Hematopoietic multipotent progenitor cell treated with erythropoietin and hydrocortisone succinate and interleukin-3 and kit ligand, for 15 days (in vitro differentiated cells): ENCODE measurements at places on chromosomes 6 and 20.
A peak's percentile ranks its signal among the peaks of the same experiment; 100 is the strongest.

DNA sequence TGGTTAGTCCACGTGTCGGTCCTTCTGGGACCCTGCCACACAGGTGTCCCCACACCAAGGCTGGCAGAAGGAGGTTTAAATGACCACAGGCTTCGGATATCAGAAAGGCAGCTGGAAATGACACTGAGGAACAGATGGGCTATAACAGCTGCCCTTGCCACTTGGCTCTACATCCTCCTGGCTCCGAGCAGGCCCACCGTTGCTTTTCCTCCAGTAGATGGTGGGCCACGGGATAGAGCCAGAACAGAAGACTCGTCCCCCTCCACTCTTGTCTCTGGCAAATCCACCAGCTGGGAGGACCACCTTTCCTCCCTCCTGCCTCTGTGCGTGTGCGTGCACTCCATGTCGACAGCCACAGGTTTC lies 17.6 kb downstream of the WRNIP1 start:
- DNase-seq: no peak

GRCh38 chr6:83151114-83151513 lies 42.0 kb downstream of the PGM3 start:
- no peak for DNase-seq

- no peak for DNase-seq
Observed at GRCh38 chr20:51969191-51969590, 166.9 kb upstream of the SALL4 start.

GRCh38 chr6:130713144-130713543 lies 114.1 kb upstream of the SMLR1 start:
- no peak for DNase-seq

GRCh38 chr6:32581315-32582095 lies 8.1 kb downstream of the HLA-DRB1 start:
- no peak for DNase-seq

DNA sequence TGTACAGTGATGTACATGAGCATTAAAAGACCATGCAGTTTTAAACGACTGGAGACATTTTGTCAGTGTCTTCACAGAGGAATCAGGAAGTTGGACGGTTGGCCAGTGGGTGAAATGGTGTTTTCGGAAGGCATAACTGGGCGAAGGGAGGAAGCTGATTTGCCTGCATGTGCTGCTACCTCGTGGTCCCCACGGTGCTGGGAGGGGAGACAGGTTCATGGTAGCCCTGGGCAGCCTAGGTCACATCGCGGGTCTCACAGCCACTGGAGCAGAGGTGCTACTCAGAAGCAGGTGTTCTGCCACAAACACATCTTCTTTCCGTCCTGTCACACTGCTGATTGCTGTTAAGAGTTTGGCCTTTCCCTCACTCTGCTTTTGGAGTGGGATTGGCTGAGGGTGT lies 35.2 kb downstream of the HIVEP1 start:
- DNase-seq: no peak

DNA sequence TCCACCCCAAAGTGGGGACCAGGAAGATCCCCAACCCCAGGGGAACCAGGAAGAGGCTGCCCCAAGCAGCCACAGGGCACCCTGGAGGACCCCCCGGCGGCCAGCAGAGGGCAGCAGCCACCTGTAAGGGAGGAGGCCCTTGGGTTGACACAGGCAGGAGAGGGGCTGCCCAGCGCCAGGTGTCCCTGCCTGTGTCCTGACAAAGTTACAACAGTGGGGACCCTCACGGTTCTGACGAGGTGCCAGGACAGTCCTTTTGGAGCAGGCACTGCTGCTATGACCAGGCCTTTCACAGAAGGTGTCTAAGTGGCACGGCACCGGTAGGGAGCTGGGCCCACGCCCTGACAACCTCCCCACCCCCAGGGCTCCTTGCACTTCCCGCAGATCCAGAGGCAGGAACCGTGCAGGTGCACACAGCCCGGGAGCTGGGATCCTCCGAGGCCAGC lies 176.7 kb downstream of the BMP7 start:
- DNase-seq: peak; percentile 42

- DNase-seq: no peak
Observed at GRCh38 chr6:157550114-157550989, 169.4 kb downstream of the ZDHHC14 start.

GRCh38 chr6:106452628-106453027 lies 92.1 kb downstream of the CRYBG1 start:
- no peak for DNase-seq

DNA sequence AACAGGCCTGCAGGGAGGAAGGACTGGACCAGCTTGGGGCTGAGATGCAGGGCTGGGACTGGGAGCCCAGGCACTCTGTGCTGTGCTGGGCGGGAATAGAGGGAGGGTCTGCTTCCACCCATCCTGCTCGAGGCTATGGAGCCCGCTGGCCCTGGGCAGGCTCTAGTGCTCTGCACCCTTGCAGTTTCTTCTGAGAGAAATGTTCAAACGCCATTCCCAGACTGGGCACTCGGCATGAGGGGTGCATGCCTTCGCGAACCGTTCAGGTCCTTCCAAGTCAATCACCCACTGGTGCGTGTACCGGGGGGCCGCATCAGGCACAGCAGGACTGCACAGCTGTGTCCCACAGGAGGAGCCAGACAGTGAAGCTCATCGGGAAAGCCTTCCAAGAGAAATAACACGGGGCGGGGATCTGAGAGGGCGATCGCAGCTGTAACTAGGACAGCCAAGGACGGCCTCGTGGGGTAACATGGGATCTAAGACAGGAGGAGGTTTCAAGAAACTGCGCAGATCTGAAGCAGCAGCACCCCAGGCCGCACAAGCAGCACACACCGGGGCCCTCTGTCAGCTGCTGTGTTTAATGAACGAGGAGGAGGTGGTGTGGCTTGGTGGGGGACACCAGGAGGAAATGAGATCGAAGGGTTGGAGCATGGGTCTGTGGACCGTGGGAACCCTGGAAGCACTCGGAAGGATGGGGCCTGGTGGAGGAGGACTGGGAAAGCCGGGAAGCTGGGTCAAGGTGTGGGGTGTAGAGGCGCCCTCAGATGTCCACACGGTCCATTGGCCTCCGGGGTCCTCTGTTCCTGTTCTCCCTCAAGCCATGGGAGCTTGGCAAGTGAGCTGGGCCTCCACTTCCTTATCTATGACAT lies 26.1 kb upstream of the PYGB start:
- DNase-seq: no peak

GRCh38 chr6:134628154-134628553 lies 310.2 kb upstream of the SGK1 start:
- no peak for DNase-seq

DNA sequence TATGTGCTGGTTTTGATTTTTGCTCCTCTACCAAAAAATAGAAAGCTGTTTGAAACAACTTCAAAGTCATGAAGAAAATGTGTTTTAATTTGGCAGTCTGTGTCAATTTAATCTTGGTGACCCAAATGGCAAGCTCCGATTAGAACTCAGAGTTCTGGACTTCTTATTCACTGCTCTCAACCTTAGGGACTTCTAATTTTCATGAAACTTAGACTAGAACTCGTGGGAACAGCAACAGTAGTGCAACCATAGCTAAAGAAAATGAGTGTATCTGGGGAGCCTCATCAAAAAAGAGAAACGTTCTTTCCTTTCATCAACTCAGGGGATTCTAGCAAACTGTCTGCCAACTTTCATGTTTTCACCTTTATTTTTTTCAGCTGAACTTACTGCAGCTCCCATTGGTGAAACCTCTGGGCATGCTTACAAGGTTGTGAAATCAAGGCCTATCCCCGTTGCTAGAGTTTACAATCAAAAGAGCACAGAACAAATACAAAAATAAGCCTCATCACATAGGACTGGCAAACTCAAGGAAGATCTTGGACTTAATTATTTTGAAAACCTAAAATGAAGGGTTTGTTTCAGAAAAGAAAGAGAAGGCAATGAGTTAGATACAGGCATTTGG lies 114.0 kb upstream of the HSF2 start:
- no peak for DNase-seq

DNA sequence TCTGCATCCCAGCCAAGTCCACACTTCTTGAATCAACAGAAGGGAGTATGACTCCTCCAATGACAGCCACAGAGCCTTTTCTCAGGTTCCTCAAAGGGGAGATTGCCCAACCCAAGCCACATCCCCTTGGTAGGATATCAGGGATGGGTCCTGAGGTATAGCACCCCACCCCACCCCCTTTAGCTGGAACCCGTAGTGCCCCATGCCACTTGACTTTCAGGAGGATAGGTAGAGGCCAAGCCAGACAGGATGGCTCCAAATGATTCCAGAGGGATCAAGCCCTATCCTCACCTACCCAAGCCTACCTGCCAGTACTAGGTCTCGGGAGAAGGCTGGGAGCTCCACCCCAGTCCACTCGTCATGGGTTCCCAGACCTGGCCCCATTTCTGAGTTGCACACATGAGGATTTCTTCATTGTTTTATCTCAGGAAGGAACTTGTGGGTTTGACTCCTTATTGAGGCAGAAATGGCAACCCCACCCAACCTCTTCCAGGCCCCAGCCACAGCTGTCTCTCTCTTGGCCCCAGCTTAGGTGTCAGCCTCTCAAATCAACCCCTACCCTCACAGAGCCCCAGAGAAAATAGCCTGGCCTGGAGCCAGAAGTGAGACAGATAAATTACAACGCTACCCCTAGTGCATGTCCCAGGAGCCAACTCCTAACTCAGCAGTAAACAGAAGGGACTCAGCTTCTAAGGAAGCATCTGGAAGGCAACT lies 3.6 kb downstream of the CCND3 start:
- peak; percentile 74 for DNase-seq

GRCh38 chr6:166202321-166202733 lies 34.7 kb upstream of the TBXT start:
- no peak for DNase-seq

- no peak for DNase-seq
Observed at GRCh38 chr20:63712191-63712590, 4.4 kb downstream of the ZGPAT start.

DNA sequence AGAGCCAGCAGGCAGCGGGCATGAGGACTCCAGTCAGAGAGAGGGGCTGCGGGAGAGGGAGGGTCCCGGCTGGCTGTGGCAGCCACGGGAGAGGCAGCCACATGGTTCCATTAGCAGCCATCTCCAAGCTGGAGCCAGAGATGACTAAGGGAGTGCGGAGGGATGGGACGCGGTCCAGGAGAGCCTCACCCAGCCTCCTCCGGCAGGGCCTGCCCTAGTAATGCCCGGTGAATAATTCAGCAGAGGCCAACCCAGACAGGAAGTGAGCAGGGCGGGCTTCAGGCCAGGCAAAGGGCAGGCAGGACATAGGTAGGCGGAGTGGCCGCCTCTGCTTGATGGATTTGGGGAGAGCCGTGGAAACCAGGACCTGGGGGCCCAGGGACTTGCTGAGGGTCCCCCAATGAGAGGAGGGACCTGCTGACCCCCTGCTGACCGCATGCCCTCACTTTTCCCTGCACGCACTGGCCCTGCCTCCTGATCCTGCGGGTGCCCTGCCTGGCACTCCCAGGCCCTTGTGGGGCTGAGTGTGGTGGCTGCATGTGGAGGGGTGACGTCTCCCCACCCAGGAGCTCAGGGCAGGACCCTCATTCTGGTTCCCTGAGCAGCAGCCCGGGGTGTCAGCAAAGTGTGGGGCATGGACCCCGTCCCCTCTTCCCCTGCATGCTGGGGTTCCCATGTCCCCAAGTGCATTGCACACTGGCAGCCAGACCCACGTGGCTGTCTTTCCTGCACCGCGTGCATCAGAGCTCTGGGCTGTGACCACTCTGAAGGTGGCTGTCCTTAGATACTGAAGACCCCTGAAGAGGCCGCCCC lies 51.8 kb upstream of the SLCO4A1 start:
- DNase-seq: no peak

DNA sequence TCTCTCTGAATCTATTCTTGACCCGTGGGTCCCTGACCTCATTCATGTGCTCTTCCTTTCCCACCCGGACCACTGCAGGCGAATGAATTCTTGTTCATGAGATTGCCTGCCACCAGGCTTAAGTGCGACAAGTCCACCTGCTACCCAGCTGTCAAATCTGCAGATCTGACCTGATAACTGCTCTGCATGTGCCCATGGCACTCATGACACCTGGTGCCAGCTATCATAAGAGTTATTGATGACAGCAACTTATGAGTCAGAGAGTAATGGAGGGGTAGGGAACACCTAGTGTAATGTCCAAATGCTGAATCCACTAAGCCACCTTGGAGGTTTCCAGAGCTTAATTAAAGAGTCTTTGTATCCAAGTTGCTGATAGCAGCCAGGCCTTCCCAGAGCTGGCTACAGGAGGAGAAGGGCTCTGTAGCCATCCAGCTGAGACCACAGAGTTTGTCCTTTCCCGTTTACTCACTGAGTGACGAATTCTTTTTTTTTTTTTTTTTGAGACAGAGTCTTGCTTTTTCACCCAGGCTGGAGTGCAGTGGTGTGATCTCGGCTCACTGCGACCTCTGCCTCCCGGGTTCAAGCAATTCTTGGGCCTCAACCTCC lies 17.4 kb downstream of the SHLD1 start:
- no peak for DNase-seq

DNA sequence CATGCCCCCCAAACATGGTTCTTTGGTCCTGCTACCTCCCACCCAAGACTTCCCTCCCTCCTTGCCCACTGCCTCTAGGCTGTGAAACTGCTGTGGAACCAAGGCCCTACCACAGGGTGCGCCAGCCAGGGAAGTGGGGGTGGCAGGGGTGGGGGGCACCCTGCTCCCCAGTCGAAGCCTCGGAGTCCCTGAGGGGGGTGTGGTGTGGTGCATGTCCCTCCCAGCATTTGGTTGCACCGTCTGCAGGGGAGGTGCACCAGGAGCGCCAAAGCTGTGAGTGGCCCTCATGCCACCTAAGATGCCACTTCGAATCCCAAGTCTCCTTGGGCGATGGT lies 1.8 kb downstream of the RGS19 start:
- no peak for DNase-seq

- DNase-seq: no peak
Observed at GRCh38 chr20:19588732-19589131, 169.3 kb upstream of the RIN2 start.

DNA sequence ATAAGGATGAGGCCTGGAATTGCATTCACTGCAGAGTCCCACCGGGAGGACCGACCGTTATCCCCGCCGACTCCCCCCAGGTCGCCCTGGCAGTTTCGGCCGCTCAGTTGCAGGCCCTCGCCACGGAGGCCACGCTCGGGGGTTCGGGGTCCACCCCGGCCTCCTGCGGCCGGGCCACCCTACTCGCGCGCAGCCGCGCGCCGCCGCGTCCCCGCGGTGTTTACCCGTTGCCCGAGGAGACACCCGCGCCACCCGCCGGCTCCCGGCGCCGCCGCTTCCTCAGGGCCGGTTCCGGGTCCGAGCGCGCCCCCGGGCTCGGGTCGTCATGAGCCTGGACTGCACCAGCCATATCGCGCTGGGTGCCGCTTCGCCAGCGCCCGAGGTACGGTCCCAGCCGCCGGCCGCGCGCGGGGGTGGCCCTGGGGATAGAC lies at the start of gene CCDC170:
TSS of gene CCDC170 (plus strand) at position 214 of the 431 bp plus-strand sequence. CDS start at position 326, 112 bp downstream.
- no peak for DNase-seq
